T-helper 17 cell (primary cell): ENCODE measurements at places on chromosomes 5 and 9. TPM values are rescaled to one million over a fixed set of nuclear protein-coding genes. Genes with fewer than 3 reads are reported as not detected.

- H3K36me3 ChIP-seq = no peaks in the 10 kb centered on the region
- DNase-seq = no peak
- no peaks in the 10 kb centered on the region for H3K4me1 ChIP-seq
- no peak overlapping the region for H3K27ac ChIP-seq
- no peak overlapping the region for H3K4me3 ChIP-seq
- H3K27me3 ChIP-seq = no peaks in the 10 kb centered on the region
These were observed 367.1 kb downstream of the CDK5RAP2 start for GRCh38 chr9:120212853-120213200.

- no peaks in the 10 kb centered on the region for H3K27me3 ChIP-seq
- no peak for DNase-seq
- H3K27ac ChIP-seq = no peak overlapping the region
- H3K4me1 ChIP-seq = no peaks in the 10 kb centered on the region
- H3K36me3 ChIP-seq = no peaks in the 10 kb centered on the region
- H3K4me3 ChIP-seq = no peak overlapping the region
These were observed 627.7 kb downstream of the CCDC171 start for GRCh38 chr9:16180546-16180945.

Gene PRR7
- total RNA-seq = 40.1 TPM

DNA sequence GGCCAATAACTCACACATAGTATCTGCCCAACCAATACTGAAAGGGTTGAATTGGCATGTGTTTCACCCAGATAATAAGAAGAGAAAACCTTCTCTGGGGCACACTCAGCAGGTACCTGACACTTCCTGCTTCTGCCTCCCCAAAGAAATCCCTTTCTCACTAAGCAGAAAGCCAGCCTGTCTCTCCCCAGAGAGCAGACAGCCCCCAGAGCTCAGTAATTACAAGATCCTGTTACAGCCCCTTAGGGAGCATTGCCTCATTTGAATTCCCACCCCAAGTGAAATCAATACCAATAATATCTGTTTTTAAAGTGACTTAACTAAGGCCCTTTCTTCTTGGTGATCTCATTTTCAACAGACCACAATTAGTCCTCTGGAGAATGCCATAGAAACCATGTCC, 38.5 kb upstream of the FOXI1 start:
- no peak for DNase-seq
- peak overlapping the region; percentile 43 for H3K27ac ChIP-seq
- no peaks in the 10 kb centered on the region for H3K4me1 ChIP-seq
- H3K4me3 ChIP-seq = no peak overlapping the region

- no peak for DNase-seq
- H3K36me3 ChIP-seq = no peaks in the 10 kb centered on the region
- H3K4me3 ChIP-seq = no peak overlapping the region
- H3K4me1 ChIP-seq = no peaks in the 10 kb centered on the region
These were observed 199.1 kb downstream of the HINT1 start for GRCh38 chr5:130965920-130966319.
